ENCODE measurements at places on chromosomes 5 and 9. TPM values are rescaled to one million over a fixed set of nuclear protein-coding genes. Genes with fewer than 3 reads are reported as not detected.

GRCh38 chr5:171578829-171579491, 159.5 kb downstream of the FGF18 start:
- H3K4me1 ChIP-seq, result peaks cover 24% of the 10 kb centered on the region
- no peak overlapping the region for H3K4me3 ChIP-seq
- no peaks in the 10 kb centered on the region for H3K36me3 ChIP-seq

DNA sequence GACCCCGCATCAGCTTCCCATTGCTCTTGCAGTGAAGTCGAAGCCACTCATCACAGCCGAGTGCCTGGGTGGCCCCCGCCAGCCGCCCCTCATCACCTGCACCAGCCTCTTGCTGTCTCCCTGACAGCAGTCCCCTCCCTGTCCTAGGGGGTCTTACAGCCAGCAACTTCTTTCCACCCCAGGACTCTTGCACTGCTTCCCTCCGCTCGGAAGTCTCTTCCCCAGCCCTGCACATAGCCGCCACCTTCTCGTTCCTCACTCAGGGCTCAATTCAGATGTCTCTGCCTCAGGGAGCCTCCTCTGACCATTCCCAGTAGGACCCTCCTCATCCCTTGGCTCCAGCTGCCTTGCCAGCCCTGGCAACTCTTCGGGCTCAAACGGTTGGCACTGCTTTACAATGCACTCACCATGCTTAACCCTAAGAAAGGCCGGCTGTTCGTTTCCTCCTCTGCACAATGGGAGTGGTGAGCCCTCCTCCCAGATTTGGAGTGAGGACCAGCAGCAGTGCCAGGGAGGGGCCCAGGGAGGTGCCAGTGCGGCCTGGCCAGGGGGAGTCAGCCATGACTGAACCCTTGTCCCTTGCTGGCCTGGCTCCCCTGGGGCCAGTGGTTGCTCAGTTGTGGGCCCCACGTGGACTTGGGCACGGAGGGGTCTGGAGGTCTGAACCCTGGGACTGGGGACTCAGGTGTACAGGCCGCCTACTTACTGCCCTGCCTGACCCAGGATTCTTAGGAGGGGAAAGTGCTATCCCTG, 6.1 kb downstream of the TCF7 start:
- DNase-seq, result no peak
- no peaks in the 10 kb centered on the region for H3K36me3 ChIP-seq
- no peak overlapping the region for H3K4me3 ChIP-seq
- H3K27ac ChIP-seq, result no peak overlapping the region

DNA sequence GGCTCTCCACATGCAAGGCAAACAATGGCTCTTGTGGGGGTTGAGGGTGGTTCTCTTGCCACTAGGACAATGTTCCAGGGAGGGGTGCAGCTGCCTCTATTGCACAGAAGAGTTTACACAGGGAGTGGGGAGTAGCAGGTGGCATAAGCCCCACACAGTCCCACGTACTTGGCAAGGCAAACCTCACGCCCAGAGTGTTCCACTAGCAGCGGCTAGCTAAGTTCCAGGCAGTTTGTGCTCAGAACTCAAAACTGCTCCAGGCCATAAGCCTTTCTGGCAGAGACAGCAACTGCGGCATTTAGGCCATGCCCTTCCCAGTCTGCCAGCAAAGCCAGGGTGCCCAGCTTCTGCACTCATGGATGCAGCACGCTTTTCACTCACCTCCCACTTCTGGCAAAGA, 29.0 kb upstream of the BTNL3 start:
- no peaks in the 10 kb centered on the region for H3K4me1 ChIP-seq
- no peaks in the 10 kb centered on the region for H3K36me3 ChIP-seq
- no peak overlapping the region for H3K4me3 ChIP-seq
- no peak for DNase-seq

DNA sequence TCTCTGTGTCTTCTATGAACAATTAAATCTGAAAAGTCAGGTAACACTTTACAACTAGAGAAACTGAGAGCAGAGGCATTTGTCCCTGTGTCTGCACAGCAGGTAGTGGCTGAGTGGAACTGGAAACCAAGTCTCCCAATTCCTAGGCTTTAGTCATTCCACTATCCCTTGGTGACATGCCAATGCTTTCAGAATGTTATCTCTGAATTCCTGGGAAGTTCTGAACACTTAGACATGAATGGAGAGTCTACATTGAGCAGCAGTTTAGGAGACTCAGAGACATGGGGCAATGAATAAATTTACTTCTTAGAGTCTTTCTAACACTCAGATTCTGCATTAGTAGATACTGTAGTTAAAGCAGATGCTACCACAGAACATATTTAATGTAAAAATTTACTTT, 94.8 kb upstream of the APC start:
- H3K27ac ChIP-seq, result no peak overlapping the region
- no peaks in the 10 kb centered on the region for H3K27me3 ChIP-seq
- no peak for DNase-seq
- no peaks in the 10 kb centered on the region for H3K36me3 ChIP-seq
- H3K4me3 ChIP-seq, result no peak overlapping the region

The MELK gene
- total RNA-seq, result 0.17 TPM

The ADAMTSL2 gene
- 2.8 TPM for total RNA-seq

DNA sequence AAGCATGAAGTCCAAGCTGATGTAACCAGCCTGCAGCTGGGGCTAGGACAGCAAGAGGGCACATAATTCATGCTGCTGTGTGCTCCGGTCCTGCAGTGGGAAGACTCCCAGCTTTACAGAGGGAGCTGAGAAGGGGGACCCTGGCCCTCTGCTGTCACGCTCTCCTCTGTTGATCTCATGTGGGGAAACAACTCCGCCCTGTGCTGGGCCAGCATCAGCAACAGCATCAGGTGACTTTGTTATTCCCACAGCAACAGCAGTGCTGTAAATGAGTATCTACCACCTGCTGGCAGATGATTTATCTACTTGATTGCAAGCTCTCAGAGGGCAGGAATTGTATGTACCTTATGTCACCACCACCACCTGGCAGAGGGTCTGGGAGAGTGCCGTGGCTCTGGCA, 176.2 kb downstream of the COL23A1 start:
- DNase-seq, result no peak
- no peaks in the 10 kb centered on the region for H3K27me3 ChIP-seq
- no peak overlapping the region for H3K27ac ChIP-seq
- H3K4me1 ChIP-seq, result no peaks in the 10 kb centered on the region
- H3K36me3 ChIP-seq, result no peaks in the 10 kb centered on the region

- peak; percentile 96 for DNase-seq
- no peak overlapping the region for H3K4me3 ChIP-seq
- H3K27me3 ChIP-seq, result no peaks in the 10 kb centered on the region
- H3K4me1 ChIP-seq, result peaks cover 19% of the 10 kb centered on the region
- H3K27ac ChIP-seq, result peak overlapping the region; percentile 64
- no peaks in the 10 kb centered on the region for H3K36me3 ChIP-seq
Observed at GRCh38 chr5:173781816-173782670, 106.1 kb upstream of the CPEB4 start.

- H3K27ac ChIP-seq, result peak overlapping the region; percentile 88
- H3K36me3 ChIP-seq, result no peaks in the 10 kb centered on the region
- H3K4me1 ChIP-seq, result peaks cover 23% of the 10 kb centered on the region
- H3K27me3 ChIP-seq, result no peaks in the 10 kb centered on the region
- H3K4me3 ChIP-seq, result peak overlapping the region; percentile 75
Observed at GRCh38 chr9:126723807-126724172, 81.0 kb upstream of the ZBTB43 start.

DNA sequence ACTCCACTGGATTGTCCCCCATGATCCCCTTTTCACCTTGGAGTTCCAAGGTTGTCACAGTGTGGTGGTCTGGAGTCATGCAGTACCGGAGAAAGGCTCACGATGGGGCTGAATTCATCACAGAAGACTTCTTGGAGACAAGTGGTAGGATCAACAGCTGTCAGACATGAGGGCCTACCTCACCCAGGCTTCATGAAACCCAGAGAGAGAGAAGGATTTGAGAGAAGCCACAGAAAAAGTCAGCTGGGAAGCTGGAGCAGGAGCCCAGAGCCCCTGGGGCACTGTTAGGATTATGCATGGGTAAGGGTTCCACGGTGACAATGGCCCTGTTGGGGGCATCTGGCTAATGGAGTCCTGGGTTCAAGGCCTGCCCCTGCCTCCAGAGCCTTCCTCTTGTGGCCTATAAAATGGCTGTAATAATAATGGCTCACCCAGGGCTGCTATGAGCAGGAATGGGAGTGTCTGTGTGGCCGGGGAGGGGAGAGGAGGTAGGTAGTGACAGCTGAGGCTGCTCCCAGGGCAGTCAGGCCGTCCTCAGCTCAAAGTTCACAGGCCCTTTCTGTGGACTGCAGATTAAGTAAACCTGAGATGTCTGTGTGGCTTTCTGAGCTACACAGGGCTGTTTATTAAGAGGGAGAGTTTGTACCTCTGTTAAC, 910 bp downstream of the TRIM14 start:
- no peaks in the 10 kb centered on the region for H3K27me3 ChIP-seq
- peaks cover 22% of the 10 kb centered on the region for H3K4me1 ChIP-seq
- peak overlapping the region; percentile 41 for H3K27ac ChIP-seq
- no peaks in the 10 kb centered on the region for H3K36me3 ChIP-seq
- peak overlapping the region; percentile 68 for H3K4me3 ChIP-seq
- DNase-seq, result no peak

- no peak overlapping the region for H3K27ac ChIP-seq
- H3K27me3 ChIP-seq, result no peaks in the 10 kb centered on the region
- no peak overlapping the region for H3K4me3 ChIP-seq
- DNase-seq, result no peak
- no peaks in the 10 kb centered on the region for H3K4me1 ChIP-seq
- H3K36me3 ChIP-seq, result no peaks in the 10 kb centered on the region
Observed at GRCh38 chr5:17666726-17667235, 32.5 kb downstream of the TAF11L14 start.

DNA sequence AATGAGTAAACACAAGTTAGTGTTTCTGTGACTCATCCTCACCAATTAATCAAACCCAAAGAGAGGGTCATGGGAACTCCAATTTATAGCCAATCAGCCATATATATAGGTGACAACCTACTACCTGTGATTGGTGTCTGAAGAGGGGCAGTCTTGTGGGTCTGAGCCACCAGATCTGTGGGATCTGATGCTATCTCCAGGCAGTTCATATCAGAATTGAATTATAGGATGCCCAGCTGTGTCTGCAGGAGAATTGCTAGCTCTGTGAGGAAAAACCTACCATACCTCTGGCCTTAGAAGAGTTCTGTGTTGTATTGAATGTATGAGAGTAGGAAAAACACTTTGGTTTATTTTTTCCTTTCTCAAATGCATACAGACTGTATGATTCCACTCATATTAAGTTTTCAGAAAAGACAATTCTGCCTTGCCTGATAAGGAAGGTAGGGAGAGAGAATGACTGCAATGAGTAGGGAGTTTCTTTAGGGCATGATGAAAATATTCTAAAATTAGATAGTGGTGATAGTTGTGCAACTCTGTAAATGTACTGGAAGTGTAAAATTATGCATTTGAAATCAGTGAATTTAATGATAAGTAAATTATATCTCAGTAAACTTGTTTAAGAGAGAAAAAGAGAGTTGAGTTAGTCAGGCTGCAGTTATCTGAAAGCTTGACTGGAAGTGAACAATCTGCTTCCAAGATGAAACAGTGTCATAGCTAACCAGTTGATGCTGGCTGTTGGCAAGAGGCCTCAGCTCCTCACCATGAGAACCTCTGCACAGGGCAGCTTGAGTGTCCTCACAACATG, 274.9 kb downstream of the AUH start:
- DNase-seq, result no peak
- H3K27me3 ChIP-seq, result no peaks in the 10 kb centered on the region
- no peak overlapping the region for H3K4me3 ChIP-seq
- no peaks in the 10 kb centered on the region for H3K36me3 ChIP-seq

The CCL21 gene
- 53.6 TPM for total RNA-seq

DNA sequence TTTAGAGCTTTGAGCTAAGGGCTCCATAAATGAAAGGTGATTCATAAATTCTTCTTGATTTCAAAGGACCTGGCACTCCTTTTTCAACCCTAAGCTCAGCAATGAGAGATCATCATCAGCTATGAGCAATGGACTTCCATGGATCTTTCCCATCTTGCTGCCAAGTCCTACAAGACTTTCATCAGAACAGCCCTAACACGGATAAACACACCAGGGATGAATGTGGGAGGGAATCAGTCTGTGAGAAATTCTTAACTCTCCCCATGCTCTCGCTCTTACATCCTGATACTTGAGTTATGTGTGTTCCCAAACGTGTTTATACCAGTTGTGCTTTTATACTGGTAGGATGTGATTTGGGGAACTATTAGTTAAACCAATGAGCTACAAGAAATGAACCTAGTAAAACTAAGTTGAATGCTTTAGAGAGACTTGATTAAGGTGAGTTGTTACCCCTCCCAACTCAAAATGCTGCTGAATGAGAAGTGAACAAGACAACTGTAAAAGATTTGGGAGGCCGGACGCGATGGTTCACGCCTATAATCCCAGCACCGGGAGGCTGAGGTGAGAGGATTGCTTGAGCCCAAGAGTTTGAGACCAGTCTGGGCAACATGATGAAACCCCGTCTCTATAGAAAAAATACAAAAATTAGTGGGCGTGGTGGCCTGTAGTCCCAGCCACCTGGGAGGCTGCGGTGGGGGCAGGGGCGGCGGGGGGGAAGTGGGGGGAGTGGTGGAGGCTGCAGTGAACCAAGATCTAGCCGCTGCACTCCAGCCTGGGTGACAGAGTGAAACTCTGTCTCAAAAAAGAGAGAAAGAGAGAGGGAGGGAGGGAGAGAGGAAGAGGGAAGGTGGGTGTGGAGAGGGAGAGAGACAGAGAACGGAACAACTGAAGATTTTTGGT, 5.2 kb upstream of the RPL26L1 start:
- peaks cover 23% of the 10 kb centered on the region for H3K36me3 ChIP-seq
- peaks cover 67% of the 10 kb centered on the region for H3K4me1 ChIP-seq
- H3K27me3 ChIP-seq, result no peaks in the 10 kb centered on the region
- peak overlapping the region; percentile 73 for H3K27ac ChIP-seq

GRCh38 chr9:130340011-130340410, 74.5 kb downstream of the HMCN2 start:
- no peaks in the 10 kb centered on the region for H3K4me1 ChIP-seq
- H3K36me3 ChIP-seq, result no peaks in the 10 kb centered on the region
- no peak for DNase-seq

The OR1N2 gene
- total RNA-seq, result not detected

DNA sequence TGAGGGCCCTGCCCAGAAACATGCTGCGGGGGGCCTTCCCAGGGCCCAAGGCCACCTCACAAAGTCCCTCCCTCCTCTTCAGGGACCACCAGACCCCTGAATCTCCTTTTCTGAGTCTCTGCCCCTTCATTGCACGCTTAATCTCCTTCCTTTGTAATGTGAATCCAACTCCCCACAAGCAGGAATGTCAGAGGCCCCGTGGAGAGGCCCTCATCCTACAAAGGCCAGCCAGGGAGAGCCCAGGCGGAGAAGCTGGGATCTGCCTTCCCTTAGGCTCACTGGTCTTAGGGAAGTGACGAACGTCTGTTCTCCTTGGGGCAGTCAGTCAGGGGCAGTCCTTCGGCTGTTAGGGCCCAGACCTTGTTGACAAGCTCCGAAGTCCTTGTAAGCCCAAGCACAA, 2.3 kb downstream of the SMIM33 start:
- peaks cover 32% of the 10 kb centered on the region for H3K36me3 ChIP-seq
- peak overlapping the region; percentile 53 for H3K27ac ChIP-seq
- no peak overlapping the region for H3K4me3 ChIP-seq
- H3K4me1 ChIP-seq, result peaks cover 29% of the 10 kb centered on the region
- H3K27me3 ChIP-seq, result no peaks in the 10 kb centered on the region
- no peak for DNase-seq

DNA sequence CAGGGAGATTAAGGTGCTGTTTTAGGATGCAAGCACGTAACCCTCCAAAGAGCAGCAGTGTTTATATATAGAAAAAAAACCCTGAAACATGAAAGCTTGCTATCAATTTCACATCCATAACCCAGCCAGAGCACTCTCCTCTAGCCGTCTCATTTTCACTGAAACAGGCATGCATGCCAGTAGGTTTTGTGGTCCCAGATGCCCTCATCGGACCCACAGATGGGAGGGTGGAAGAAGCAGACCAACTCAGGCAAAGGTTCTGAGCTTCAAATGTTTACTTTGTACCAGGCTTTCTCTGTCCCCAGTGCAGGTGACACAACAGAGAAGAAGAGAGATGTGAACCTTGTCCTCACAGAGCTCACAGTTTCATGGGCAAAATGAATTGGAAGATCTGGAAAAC, 127.4 kb upstream of the ATP10B start:
- H3K27me3 ChIP-seq, result no peaks in the 10 kb centered on the region
- no peak overlapping the region for H3K27ac ChIP-seq
- DNase-seq, result no peak
